ENCODE measurements at places on chromosomes 5 and 9.

GRCh38 chr5:115469904-115470516, 74.6 kb downstream of the FEM1C start:
- no peak for DNase-seq

- DNase-seq: no peak
Measured at GRCh38 chr9:108811944-108812343, 43.8 kb downstream of the ACTL7B start.

DNA sequence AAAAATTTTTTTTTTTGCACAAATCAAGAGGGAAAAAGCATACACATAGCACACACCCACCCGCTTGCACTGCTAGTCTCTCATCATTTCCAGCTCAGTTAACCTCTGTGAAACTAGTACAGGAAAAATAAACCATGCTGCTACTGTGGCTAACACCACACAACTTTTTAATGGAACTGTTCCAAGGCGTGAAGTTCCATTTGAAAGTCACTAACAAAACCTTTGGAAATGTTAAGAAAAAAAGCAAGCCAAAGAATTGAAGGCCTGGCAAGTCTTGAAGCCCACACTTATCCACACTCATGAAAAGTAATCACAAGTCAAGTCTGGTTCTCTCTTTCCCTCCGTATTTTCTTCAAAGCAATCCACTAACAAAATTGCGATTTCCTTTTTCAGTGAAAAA, 116.3 kb downstream of the FANCC start:
- no peak for DNase-seq

GRCh38 chr5:158573829-158574228, 525.9 kb downstream of the EBF1 start:
- no peak for DNase-seq

GRCh38 chr5:26121338-26121737, 917.0 kb downstream of the CDH9 start:
- DNase-seq: no peak

DNA sequence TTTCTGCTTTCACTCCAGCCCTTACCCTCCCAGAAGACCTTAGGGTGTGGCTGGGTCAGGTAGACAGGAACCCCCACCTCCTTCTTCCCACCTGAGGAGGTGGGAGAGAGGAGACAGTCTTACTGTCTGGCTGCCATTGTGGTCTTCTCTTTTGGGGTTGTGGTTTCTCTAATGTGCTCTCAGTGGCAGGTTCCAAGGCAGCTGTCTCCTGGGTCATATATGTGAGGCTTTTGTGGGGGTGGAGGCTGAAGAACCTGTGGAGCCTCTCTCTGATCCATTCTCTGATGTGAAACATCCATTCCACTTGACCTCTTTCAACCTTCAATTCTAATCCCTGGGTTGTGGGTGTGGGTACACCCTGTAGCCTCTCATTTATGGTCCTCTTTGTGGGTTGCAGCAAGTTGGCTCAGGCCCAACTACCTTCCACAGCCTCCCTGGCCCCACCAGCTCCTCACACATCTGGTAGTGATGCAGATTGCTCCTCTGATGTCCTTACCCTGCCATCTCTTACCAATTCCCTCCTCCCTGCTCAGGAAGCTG, 118.4 kb downstream of the CEP120 start:
- no peak for DNase-seq

DNA sequence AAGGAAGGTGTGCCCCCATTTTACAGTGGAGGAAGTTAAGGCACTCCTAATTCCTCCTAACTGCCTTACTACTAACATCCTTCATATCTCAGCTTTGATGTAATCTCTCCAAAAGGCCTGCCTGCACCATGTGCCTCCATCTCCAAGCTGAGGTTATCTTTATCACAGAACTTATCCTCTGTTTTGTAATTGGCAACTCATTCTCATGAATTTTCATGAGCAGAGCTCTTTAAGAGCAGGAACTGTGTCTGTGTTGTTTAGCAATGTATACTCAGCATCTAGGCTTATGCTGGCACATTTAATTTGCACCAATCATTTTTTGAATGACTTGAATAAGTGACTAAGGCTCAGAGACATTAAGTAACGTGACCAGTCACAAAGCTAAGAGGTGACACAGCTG, 147.9 kb upstream of the VLDLR start:
- no peak for DNase-seq

DNA sequence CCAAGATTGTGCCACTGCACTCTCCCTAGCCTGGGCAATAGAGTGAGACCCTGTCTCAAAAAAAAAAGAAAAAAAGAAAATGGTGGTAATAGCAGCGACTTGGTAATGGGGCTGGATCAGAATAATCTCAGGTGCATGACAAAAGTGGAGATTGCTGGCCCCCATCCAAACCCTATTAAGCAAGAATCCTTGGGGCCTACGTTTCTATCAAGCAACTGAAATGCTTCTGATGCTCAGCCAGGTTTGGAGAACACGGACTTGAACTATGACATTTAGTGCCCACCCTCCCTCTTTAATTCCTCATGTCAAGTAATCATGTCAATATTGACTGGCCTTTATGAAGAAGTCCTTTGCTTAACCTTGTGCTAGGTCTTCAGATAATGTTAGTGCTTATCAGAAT, 6.6 kb downstream of the C5orf52 start:
- DNase-seq: no peak

DNA sequence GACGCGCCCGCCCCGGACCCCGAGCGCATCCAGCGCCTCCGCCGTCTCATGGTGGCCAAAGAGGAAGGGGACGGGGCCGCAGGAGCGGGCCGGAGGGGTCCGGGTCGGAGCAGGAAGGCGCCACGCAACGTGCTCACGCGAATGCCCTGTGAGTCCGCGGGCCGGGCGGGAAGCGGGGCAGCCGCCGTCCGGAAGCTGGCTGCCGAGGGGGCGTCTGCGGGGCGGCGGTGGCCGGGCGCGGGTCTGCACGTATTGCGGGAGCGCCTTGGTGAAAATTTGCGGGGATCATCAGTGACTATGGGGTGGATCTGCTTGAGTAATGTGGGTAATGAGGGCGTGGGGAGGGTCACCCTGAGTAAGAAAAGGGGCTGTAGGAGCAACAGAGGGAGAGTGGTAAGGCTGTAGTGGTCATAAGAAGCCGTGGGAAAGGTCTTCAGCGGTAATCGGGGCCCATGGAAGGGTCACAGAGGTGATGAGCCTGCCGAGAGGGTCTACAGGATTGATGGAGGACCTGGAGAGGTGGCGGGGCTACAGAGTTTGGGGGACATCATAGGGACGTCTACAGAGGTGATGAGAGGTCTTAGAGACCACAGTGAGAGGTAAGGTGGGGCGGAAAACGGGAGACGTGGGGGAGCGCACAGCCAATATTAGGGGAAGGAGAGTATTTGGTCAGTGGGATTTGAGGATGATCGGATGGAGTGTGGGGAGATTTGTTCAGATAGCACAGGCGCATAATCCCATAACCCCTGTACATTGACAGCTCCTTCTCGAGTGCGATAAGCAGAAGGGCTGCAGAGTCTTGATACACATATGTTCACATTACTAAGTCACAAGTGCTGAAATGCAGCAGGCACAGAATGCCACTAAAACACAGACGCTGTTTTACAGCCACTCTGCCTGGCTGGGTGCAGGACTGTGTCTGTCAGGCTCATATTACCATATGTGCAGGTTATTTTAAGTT, 819 bp downstream of the LSM11 start:
- no peak for DNase-seq

DNA sequence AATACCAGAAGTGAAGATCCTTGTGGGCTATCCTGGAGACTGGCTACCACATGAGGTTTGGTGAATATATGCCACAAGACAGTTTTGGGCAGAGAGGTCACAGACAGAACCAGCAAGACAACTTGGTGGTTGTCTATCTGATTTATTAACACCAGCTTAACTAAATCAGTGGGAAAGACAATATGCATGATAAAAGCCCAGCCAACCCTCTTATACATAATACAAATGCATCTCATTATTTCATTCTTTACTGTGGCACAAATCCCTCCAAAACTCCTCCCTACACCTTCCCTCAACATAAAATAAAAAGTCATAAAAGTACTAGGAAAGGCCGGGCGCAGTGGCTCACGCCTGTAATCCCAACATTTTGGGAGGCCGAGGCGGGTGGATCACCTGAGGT, 8.1 kb downstream of the HINT1 start:
- no peak for DNase-seq

DNA sequence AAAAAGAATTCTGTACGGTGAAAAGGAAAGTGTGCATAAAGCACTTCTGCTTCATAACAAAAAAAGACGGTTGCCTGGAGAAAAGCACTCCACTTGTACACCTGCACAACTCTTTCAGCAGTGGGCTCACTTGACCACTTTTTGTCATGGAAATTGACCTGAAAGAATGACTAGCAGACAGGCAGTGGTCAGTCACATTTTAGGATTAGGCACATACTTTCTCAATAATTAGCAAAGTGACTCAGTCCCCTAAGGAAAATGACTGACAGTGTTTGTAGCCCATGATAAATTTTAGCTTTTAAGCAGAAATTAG, 169.3 kb downstream of the FANCC start:
- no peak for DNase-seq

- no peak for DNase-seq
Measured at GRCh38 chr9:137313956-137314560, 12.0 kb upstream of the NRARP start.

GRCh38 chr5:96287136-96287535, 145.9 kb downstream of the PCSK1 start:
- no peak for DNase-seq

DNA sequence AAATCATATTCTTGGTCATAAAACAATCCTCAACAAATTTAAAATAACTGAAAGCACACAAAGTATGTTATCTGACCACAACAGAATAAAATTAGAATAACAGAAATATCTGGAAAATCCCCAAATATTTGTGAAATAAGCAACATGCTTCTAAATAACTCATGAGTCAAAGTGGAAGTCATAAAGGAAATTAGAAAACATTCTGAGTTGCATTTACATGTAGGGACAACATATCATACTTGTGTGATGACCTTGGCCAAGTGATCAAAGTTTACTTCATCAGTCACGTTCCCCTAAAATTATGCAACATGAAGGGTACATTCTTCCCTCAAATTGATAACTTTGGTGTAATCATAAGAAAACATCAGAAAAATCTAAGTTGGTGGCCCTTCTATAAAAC, 64.7 kb downstream of the CSF2 start:
- DNase-seq: no peak

DNA sequence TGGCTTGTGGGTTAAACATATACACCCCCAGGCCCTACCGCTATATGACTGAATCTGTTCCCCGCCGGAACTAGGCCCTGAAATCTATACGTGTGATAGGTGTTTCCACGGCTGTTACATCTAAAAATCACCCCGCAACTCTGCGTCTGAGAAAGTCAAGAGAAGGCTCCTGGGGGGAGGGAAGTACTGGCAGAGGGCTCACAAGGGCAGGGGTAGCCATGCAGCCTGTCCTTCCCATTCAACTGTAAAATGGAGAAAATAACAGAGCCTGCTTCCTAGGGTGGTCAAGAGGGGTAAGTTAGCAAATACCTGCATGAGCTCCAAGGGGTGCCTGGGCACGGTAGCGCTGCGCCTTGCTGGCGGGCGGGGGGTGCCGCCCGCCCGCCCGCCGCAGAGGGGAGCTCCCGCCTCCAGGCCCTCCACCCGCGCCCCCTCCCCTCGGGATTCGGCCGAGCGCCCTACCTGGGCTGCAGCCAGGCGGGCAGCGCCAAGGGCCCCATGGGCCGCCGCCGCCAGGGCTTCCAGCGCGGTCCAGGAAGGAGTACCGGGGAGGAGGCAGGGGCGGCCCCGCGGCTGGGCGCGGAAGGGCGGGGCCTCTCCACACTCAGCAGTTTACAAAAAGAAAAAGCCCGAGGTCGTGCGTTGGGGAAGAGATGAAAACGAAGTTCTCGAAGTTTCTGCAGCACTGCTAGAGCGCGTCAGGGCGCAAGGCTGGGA, at the start of gene HACD4:
HACD4 (minus strand) TSS at position 550 of the 717 bp plus-strand sequence; CDS start at position 500, 50 bp downstream.
- DNase-seq: peak; percentile 45

DNA sequence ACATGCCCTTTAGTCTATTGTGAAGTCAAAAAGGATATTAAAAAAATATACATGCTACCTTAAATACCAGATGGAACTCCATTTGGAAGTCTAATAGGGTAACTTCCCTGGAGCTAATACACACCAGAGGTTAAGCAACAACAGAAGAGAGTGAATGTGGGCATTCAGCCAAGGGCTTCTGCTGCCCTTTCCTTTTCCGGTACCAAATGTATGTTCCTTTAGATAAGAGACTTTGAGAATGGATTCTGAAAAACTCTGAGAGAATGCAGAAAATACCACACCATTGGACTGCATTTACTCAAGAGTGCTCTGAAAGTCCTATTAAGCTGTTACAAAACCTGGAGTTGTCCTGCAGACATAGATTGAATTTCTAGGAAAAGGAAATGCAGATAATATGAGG, 23.8 kb upstream of the TRPM3 start:
- DNase-seq: no peak

- no peak for DNase-seq
Measured at GRCh38 chr5:158275511-158275910, 416.6 kb upstream of the CLINT1 start.

DNA sequence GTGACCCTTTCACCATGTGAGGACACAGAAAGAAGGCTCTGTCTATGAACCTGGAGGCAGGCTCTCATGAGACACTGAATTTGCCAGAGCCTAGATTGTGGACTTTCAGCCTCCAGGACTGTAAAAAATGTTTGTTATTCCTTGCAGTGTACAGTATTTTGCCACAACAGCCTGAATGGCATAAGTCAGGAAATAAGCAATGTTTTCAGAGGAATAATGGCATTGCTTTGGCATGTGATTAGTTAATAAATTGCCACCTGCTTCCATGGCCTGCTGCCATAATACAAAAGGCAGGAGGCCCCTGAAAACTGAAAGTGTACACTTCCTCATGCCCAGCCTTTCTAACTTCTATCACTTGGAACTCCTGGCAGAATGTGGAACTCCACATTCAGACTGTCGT, 408.1 kb downstream of the GADD45G start:
- DNase-seq: no peak

DNA sequence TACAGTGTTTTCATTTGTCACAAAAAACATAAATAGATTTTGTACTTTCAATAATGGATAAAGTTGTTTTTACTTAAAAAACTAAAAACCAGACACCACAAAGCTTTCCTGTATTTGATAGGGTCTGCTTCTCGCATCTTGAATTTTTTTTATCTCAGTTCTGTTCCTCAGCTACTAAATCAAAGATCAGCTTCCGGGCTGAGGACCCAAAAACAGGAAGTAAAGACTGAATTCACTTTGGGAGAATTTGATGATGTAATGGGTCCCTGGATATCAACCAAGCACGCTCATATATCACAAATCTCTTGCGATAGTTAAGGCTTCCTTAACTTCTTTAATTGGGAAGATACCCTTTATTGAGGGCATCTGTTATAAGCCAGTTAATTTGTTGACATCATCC, 24.1 kb downstream of the ITK start:
- DNase-seq: no peak

DNA sequence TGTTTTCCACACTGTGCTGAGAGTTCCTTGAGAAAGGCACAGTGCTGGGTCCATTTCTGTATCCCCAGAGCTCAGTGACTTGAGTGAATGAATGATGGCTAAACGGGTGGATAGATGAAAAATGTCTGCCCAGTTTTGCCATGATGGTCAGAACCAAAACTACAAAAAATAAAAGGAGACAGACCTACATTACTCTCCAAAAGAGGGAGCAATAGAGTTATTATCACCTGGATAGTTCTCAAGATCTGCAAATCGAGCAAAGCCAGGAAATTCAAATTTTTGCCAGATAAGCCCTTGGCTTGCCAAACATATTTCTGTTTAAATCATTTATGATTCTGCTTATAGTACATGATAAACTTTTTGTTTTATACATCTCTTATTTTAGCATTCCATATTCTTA, 214.2 kb upstream of the ZNF462 start:
- no peak for DNase-seq

GRCh38 chr5:57710126-57710525, 227.5 kb upstream of the ACTBL2 start:
- no peak for DNase-seq

GRCh38 chr5:89299998-89300397, 417.0 kb upstream of the MEF2C start:
- DNase-seq: no peak
